NCI-H1105 (cell line): ENCODE measurements at places on chromosomes 5 and 9.

- no peak for DNase-seq
Observed at GRCh38 chr5:137695651-137696428, 40.0 kb downstream of the KLHL3 start.

GRCh38 chr5:77993855-77994318, 217.7 kb upstream of the TBCA start:
- DNase-seq, result peak; percentile 59

DNA sequence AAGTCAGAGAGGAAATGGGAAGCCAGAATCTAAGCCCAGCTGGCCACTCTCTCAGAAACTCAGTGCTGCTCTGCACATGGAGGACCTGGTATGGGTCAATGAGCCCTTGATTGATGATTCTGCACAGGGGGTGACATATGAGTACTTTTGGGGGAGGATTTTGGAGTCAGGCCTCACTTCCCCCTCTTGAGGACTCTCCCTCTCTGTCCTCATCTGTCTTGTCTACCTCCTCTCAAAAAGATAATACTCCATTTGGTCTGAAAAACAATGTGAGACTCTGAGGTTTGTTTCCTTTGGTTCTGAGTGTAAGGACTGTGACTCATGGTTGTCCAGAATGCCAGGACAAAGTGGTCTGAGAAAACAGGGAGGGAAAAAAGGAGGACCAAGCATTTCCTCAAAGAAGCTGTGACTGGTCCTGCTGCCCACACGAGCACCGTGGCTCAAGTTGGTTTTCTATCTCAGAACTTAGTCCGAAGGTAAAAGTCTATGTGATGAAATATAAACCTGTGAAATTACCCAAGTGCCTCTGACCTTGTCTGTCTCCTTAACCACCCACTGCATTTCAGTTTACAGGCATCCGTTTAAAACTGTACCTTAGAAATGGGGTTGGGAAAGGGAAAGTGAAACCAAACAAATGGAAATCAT, 11.1 kb downstream of the TTC39B start:
- no peak for DNase-seq

- DNase-seq, result no peak
Observed at GRCh38 chr5:94969174-94969573, 315.7 kb downstream of the MCTP1 start.
